Esophagus squamous epithelium (tissue), 5 donors: ENCODE measurements at places on chromosomes 3 and 15.

- DNase-seq: no peak
Observed at GRCh38 chr15:48421362-48421761, 90.1 kb downstream of the DUT start.

GRCh38 chr3:136734382-136735070 is 17.7 kb downstream of the STAG1 start:
- no peak for DNase-seq

DNA sequence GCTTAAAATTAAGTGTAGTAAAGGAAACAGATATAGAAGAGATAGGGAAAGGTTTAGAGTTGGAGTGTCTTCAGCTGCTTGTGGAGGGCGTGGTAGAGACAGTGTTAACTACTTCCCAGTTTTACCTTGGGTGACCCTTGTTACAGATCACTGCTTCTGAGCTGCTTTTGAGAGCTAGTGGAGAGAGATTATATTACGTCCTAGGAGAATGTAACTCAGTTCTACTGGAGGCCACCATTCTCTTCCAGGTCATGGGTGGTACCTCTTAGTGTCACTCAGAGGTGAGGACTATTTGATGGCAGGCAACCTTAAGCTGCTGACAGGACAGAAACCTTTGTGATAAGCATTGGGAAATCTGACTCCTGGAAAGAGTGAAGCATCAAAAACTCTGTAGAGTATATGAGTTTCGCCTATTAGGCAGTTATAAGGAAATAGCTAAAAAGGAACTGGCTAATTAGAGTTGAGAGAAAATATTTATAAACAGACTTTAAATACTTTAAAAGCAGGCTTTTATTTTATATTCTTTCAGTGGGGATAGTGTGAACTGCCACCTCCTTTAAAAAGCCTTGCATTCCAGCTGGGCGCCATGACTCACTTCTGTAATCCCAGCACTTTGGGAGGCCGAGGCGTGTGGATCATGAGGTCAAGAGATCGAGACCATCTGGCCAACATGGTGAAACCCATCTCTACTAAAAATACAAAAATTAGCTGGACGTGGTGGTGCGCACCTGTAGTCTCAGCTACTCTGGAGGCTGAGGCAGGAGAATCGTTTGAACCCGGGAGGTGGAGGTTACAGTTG is 106.5 kb downstream of the ZNF609 start:
- no peak for DNase-seq

GRCh38 chr15:64237677-64238076 is 74.9 kb upstream of the PPIB start:
- no peak for DNase-seq

DNA sequence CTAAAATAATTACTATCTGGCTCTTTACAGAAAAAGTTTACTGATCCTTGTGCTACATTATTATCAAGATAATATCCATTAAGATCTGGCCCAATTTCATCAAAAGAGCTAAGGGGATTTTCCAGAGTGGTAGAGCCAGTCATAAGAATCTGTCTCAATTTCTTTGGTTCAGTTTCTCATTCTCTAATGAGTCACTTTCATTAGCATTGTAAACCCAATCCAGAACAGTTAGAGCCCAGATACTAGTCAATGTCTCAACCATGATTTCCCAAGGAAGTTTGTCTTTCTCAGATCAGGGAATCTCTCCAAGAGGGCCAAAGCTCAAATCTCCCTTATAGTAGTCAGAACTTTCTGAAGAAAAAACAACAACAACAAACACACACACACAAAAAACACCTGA is 131.1 kb upstream of the PPP2R3A start:
- DNase-seq: no peak
